Left renal pelvis (tissue), 4 donors: ENCODE measurements at places on chromosomes 16 and 17. TPM values are rescaled to one million over a fixed set of nuclear protein-coding genes. Genes with fewer than 3 reads are reported as not detected.

Gene HOXB4
- 20.3 TPM for polyA plus RNA-seq

Gene CTRB1
- polyA plus RNA-seq = 0.15 TPM

Gene JMJD8
- 56.8 TPM for polyA plus RNA-seq

Gene ST6GALNAC1
- 0.27 TPM for polyA plus RNA-seq

Gene RGS11
- 3.7 TPM for polyA plus RNA-seq

Gene TBC1D3G
- not detected for polyA plus RNA-seq

Gene DHX58
- 7.7 TPM for polyA plus RNA-seq

Gene LHX1
- polyA plus RNA-seq = 68.7 TPM

Gene TMC8
- 1.2 TPM for polyA plus RNA-seq

Gene TMEM235
- not detected for polyA plus RNA-seq

Gene TAC4
- polyA plus RNA-seq = 0.93 TPM

Gene VAT1L
- polyA plus RNA-seq = 4.0 TPM

Gene HOXB9
- polyA plus RNA-seq = 13.0 TPM

Gene TBC1D26
- polyA plus RNA-seq = 0.30 TPM

Gene CCL8
- polyA plus RNA-seq = 0.39 TPM

Gene TEKT5
- polyA plus RNA-seq = 0.16 TPM

Gene TBC1D3I
- not detected for polyA plus RNA-seq

Gene GPR179
- polyA plus RNA-seq = 0.29 TPM

Gene KNOP1
- 44.9 TPM for polyA plus RNA-seq

Gene HOXB1
- not detected for polyA plus RNA-seq

Gene TPSG1
- 1.1 TPM for polyA plus RNA-seq

Gene MBTPS1
- 111 TPM for polyA plus RNA-seq

Gene CCL16
- polyA plus RNA-seq = 0.19 TPM

Gene TSPOAP1
- polyA plus RNA-seq = 35.4 TPM

Gene ELMO3
- polyA plus RNA-seq = 5.6 TPM

Gene CALB2
- 0.64 TPM for polyA plus RNA-seq

Gene NPIPB4
- polyA plus RNA-seq = 39.3 TPM

Gene PRAC2
- not detected for polyA plus RNA-seq

Gene ZMYND15
- 0.45 TPM for polyA plus RNA-seq

Gene ZG16B
- polyA plus RNA-seq = 0.50 TPM

Gene CEP112
- polyA plus RNA-seq = 12.5 TPM

Gene CCL2
- polyA plus RNA-seq = 25.4 TPM

Gene ATP2A1
- polyA plus RNA-seq = 3.1 TPM

Gene NAT9
- polyA plus RNA-seq = 40.1 TPM

Gene SLC13A2
- polyA plus RNA-seq = 13.9 TPM

Gene KLHL11
- 6.7 TPM for polyA plus RNA-seq

Gene ABCC6
- polyA plus RNA-seq = 16.1 TPM

Gene MT4
- polyA plus RNA-seq = not detected

Gene CCDC78
- 2.7 TPM for polyA plus RNA-seq

Gene TERB1
- not detected for polyA plus RNA-seq

Gene PCYT2
- polyA plus RNA-seq = 47.8 TPM

Gene PCGF2
- 103 TPM for polyA plus RNA-seq

Gene TMEM238L
- polyA plus RNA-seq = 2.4 TPM

Gene TM4SF5
- 0.31 TPM for polyA plus RNA-seq

Gene UBE2Z
- polyA plus RNA-seq = 96.3 TPM

Gene KRT13
- 1.1 TPM for polyA plus RNA-seq

Gene RANBP10
- polyA plus RNA-seq = 19.2 TPM

Gene C1QTNF8
- not detected for polyA plus RNA-seq

Gene CDC42EP4
- 41.9 TPM for polyA plus RNA-seq

Gene CLEC19A
- polyA plus RNA-seq = 0.08 TPM

Gene SP2
- 20.8 TPM for polyA plus RNA-seq

Gene SPNS2
- polyA plus RNA-seq = 3.1 TPM

Gene TPPP3
- polyA plus RNA-seq = 44.8 TPM
